ENCODE measurements at places on chromosomes 6 and 20. TPM values are rescaled to one million over a fixed set of nuclear protein-coding genes. Genes with fewer than 3 reads are reported as not detected.

GSTA2 gene
- not detected for total RNA-seq

DNA sequence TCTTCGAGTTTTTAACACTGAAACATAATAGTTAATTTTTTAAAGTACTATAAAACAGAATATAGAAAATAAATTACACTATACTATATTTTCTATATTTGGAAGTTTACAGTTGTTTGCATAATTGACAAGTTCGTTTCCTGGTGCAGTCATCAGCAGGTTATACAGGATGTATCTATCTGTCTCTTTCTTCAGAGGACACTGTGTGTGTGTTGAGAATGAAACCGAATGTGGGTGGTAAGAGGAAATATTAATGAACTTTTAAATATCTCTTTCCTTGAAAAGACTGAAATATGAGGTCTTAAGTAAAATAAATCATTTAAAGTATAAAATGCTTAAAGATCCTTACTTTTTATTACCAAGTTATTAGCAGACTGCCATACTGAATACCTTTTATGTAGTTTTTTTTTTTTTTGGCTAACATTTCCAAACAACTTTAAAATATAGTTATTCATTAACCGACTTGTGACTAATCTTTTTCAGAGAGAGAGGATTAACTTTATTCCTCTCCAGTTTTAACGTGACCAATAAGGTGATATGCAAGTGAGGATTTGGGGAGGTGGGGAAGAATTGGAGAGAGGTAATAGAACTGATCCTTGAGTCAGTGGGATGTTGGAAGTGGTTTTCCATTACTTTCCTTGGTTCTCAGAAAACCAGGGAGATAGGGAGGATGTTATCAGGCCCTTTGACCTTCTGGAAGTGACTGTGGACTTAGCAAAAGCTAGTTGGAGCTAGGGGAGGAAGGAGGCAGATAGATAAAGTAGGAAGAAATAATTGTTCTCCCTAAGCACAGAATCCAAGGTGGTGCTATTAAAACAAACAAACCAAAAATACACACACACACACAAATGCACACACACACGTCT is 380.0 kb upstream of the FLRT3 start:
- DNase-seq = no peak

CDH26 gene
- 0.29 TPM for total RNA-seq

ZNF311 gene
- 0.74 TPM for total RNA-seq

- no peak for DNase-seq
Observed at GRCh38 chr6:82183642-82184282, 63.8 kb downstream of the IBTK start.

GRCh38 chr6:29995340-29995777 is 53.0 kb downstream of the HLA-A start:
- peak; percentile 31 for DNase-seq

TINAG gene
- total RNA-seq = not detected

DNA sequence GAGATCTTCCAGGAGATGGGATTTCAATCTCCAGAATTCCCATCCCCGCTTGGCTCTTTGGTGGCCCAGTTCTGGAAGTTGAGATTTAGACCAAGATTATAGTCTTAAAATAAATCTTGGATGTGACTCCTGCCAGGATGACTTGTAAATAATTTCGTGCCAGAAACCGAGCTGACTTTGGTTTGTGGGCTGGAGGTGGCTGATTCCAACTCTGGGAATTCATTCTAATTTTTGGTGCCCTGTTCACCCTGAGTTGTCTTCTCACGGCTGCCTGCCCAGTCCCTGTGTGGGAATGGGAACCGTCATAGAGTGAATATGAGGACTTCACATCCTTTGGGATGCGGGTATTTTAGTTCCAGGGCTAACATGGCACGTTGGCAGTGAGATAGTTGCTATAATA is 64.8 kb downstream of the JARID2 start:
- no peak for DNase-seq

DACT2 gene
- total RNA-seq = not detected

- DNase-seq = peak; percentile 65
Observed at GRCh38 chr20:5100684-5101347, 18.9 kb downstream of the PCNA start.

DNA sequence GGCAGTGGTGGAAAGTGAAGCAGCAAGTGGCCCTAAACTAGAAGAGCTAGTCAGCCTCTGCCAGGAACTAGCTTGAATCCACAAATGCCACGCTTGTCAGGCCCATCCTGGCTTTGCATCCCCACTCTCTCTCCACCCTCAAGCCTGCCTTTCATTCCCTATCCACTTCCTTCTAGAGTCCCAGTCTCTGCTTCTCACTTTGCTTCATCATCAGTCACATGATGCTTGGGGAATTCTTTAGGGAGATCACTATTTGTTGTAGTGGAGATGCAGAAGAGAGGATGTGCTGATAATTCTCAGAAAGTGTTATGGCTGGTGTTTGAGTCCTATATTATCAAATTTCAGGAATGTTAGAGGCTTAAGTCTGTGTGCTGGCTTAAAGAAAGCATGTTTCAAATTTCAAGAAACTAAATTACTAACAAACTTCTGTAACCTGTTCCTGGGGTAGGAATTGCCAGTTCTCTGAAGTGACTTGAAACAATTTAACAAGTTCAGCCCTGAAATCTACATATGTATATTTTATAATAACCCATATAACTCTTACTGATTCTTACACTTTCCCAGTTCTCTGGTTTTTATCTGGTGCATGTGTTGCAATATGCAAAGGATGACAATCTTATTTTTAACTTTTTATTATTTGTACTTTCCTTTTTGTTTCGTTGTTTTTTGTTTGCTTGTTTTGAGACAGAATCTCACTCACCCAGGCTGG is 7.5 kb downstream of the TRIM39 start:
- DNase-seq = no peak

COX7A2 gene
- total RNA-seq = 813 TPM

- no peak for DNase-seq
Observed at GRCh38 chr20:51837436-51837835, 35.1 kb upstream of the SALL4 start.

TMEM217 gene
- 0.40 TPM for total RNA-seq

GRCh38 chr6:46549155-46549554 is 57.9 kb upstream of the RCAN2 start:
- DNase-seq = no peak

SMIM28 gene
- total RNA-seq = not detected

- no peak for DNase-seq
Observed at GRCh38 chr6:18842534-18842933, 455.4 kb downstream of the RNF144B start.

DNA sequence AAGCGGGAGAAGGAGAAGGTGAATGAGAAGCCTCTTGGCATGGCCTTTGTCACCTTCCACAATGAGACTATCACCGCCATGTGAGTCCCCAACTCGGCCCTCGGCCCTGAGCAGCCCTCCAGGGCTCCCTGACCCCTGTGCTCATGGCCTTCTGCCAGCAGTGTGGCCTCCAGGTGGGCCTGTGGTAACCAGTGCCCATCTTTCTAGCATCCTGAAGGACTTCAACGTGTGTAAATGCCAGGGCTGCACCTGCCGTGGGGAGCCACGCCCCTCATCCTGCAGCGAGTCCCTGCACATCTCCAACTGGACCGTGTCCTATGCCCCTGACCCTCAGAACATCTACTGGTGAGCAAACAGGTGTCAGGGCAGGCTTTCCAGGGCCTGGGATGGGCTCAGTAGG is 10.3 kb upstream of the CAPN11 start:
- no peak for DNase-seq

Data from Daoy (cell line).